Upper lobe of right lung (tissue), 1 donor: ENCODE measurements at places on chromosomes 6 and 20. TPM values are rescaled to one million over a fixed set of nuclear protein-coding genes. Genes with fewer than 3 reads are reported as not detected.

- no peaks in the 10 kb centered on the region for H3K27me3 ChIP-seq
- H3K36me3 ChIP-seq = peaks cover 27% of the 10 kb centered on the region
- peaks cover 91% of the 10 kb centered on the region for H3K4me1 ChIP-seq
- peak overlapping the region; percentile 86 for H3K27ac ChIP-seq
- DNase-seq = peak; percentile 10
Observed at GRCh38 chr20:45340951-45341350, 7.3 kb downstream of the SDC4 start.

DNA sequence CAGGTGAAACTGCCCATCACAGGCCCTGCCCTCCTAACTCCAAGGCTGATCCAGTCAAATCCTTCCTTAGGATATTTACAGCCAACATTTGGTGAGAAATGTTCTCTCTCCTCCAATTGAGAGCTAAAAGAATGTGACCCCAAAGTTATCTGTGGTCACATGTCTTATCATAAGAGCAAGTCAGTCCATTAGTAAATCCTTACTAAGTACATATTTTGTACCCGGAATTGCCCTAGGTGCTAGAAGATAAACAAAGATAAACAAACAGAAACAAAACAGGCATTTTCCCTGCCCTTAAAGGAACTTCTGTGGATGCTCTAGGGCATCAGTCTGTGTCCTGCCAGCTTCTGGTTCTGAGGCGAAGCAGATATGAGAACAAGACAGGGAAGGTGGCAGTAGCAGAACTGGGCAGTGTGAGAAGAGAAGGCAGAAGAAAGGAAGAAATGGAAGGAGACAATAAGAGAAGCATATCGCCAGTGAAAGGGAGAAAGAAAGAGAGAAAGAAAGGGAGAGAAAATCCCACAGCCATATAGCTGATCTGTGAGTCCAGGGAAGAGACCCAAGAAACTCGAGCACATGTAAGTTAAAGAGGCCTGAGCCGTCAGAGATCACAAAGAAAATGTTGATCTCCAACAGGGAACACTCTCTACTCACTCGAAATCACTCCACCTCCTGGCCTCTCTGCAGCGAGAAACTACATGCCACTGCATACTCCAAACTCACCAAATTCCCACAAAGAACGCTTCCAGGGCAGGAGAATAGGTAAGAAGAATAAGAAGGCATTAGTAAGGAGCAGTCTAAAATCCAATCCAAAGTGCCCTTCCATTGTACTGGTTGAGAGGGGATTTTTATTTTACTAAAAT is 41.7 kb downstream of the CDK5RAP1 start:
- H3K27ac ChIP-seq = no peak overlapping the region
- no peak for DNase-seq
- no peaks in the 10 kb centered on the region for H3K4me1 ChIP-seq
- H3K36me3 ChIP-seq = peaks cover 82% of the 10 kb centered on the region
- H3K4me3 ChIP-seq = no peak overlapping the region
- no peaks in the 10 kb centered on the region for H3K27me3 ChIP-seq

DNA sequence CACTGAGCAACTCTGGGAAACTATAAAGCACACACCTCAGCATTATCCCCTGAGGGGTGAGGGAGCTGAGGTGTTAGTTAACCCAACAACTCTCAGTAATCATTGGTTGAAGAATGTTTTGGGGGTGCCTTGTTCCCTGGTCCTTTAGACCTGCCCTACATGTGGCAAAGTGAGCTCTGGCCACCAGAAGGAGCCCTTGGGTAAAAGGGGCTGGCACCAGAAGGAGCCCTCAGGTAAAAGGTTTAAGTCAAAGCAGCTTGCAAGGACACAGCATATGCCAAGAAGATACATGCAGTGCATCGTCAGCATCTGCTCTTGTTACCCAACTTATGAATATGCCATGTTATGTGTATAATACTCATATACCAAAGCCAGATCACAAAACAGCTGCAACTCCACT is 1081.7 kb downstream of the KIF16B start:
- no peaks in the 10 kb centered on the region for H3K4me1 ChIP-seq
- H3K4me3 ChIP-seq = no peak overlapping the region
- no peak overlapping the region for H3K27ac ChIP-seq
- H3K27me3 ChIP-seq = no peaks in the 10 kb centered on the region
- DNase-seq = no peak

DNA sequence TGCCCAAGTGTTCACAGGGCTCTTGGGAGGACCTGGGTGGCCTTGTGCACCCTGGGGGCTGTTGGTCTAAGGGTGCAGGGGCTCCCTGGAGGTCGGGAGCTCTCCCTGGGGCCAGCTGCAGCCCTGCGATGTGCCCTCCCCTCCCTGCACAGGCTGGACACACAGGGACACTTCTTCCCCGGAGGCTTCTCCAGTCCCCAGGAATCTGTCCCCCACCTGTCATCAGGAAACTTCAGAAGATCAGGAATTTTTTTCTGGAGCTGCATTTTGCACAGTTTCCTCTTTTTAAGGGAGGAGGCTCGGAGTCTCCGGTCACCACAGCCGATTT is 66.9 kb upstream of the BHLHE23 start:
- H3K36me3 ChIP-seq = no peaks in the 10 kb centered on the region
- no peak overlapping the region for H3K27ac ChIP-seq
- peak; percentile 38 for DNase-seq
- H3K4me3 ChIP-seq = no peak overlapping the region
- peaks cover 39% of the 10 kb centered on the region for H3K27me3 ChIP-seq
- no peaks in the 10 kb centered on the region for H3K4me1 ChIP-seq

GRCh38 chr6:80976336-80976735 is 776.1 kb downstream of the TENT5A start:
- no peak overlapping the region for H3K27ac ChIP-seq
- H3K36me3 ChIP-seq = no peaks in the 10 kb centered on the region
- H3K27me3 ChIP-seq = no peaks in the 10 kb centered on the region
- H3K4me1 ChIP-seq = no peaks in the 10 kb centered on the region
- H3K4me3 ChIP-seq = no peak overlapping the region

GRCh38 chr6:17013701-17014100 is 88.1 kb upstream of the STMND1 start:
- no peaks in the 10 kb centered on the region for H3K4me1 ChIP-seq
- H3K27me3 ChIP-seq = no peaks in the 10 kb centered on the region
- H3K36me3 ChIP-seq = no peaks in the 10 kb centered on the region

DNA sequence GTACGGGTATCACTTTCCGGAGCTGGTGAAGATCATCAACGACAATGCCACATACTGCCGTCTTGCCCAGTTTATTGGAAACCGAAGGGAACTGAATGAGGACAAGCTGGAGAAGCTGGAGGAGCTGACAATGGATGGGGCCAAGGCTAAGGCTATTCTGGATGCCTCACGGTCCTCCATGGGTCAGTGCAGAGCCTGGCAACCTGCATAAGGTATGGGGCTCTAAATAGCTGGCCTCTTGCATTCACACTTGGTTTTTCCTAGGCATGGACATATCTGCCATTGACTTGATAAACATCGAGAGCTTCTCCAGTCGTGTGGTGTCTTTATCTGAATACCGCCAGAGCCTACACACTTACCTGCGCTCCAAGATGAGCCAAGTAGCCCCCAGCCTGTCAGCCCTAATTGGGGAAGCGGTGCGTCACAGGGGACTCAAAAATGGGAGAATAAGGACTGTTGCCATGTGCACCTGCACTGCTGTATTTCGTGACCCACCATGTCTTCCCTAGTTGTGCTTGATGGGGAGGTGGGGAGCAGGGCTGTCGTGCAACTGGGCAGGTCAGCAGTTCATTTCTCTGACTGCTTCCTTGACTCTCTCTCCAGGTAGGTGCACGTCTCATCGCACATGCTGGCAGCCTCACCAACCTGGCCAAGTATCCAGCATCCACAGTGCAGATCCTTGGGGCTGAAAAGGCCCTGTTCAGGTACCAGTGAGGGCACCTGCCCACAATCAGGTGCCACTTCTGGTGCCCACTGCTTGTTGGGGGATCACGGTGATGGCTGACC is 3.1 kb downstream of the NOP56 start:
- H3K4me1 ChIP-seq = peaks cover 19% of the 10 kb centered on the region
- no peaks in the 10 kb centered on the region for H3K27me3 ChIP-seq
- no peak overlapping the region for H3K4me3 ChIP-seq
- H3K27ac ChIP-seq = no peak overlapping the region
- no peak for DNase-seq
- peaks cover 68% of the 10 kb centered on the region for H3K36me3 ChIP-seq

- H3K36me3 ChIP-seq = no peaks in the 10 kb centered on the region
- H3K4me1 ChIP-seq = no peaks in the 10 kb centered on the region
- H3K27ac ChIP-seq = no peak overlapping the region
Observed at GRCh38 chr6:34324738-34325444, 67.6 kb downstream of the NUDT3 start.

DNA sequence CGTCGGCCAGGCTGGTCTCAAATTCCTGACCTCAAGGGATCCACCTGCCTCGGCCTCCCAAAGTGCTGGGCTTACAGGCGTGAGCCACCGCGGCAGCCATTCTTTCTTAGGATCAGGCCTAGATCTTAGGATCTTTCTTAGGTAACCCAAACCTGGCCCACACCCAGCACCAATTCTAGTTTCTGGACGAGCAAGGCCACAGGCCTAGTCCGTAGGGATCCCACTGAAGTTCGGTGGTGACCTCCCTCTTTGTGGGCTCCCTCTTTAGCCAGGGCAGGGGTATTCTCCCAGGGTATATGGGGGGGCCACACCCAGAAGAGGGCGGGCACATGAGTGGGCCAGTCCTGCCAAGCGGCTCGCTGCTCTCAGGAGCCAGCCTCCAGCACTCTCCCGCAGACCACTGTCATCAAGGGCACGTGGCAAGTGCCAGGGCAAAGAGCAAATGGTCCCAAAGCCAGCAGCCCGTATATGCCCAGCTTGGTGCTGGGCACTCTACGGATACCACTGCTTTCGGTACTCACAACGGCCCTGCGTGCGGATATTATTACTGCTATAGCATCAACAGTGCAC is 6.5 kb downstream of the PXDC1 start:
- H3K27ac ChIP-seq = peak overlapping the region; percentile 24
- DNase-seq = no peak
- H3K4me1 ChIP-seq = peaks cover 65% of the 10 kb centered on the region

DNA sequence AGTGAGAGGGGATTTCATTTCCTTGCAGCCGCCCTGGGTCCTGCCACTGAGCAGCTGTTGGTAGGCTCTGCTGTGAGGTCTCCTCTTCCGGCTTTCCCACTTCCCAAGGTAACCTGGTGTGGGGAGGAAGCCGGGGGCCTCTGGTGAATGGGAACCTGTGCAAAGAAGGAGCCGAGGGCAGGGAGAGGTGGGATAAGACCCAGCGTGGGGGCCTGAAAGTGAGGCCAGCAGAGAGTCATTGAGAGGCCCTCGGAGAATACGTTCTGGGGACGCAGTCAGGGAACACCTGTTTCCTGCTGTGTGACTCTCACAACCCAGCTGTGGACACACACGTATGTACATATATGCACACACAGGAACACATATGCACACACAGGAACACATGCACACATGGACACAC is 100.7 kb downstream of the CDH26 start:
- H3K4me3 ChIP-seq = no peak overlapping the region
- H3K27ac ChIP-seq = peak overlapping the region; percentile 65

DNA sequence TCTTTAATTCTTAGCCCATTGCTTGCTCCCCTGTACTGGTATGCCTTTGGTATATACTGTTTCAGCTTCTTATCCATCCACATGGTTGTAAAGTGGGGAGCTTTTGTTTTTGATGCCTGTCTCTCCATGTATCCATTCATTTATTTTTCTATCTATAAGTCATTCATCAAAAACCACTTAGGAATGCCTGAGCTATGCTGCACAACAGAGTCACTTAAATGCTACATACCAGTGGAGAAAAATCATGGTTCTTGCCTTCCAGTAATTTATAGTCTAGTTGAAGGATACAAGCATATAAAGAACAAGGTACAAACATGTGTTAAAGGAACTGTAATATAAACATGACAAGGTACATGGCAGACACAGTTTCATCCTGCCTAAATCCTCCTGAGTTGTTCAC is 347.3 kb downstream of the NRN1 start:
- no peaks in the 10 kb centered on the region for H3K4me1 ChIP-seq
- H3K4me3 ChIP-seq = no peak overlapping the region
- DNase-seq = no peak

GRCh38 chr6:25922301-25922700 is 8.2 kb downstream of the SLC17A2 start:
- H3K27ac ChIP-seq = no peak overlapping the region
- DNase-seq = no peak
- H3K4me3 ChIP-seq = no peak overlapping the region
- H3K4me1 ChIP-seq = no peaks in the 10 kb centered on the region
- no peaks in the 10 kb centered on the region for H3K27me3 ChIP-seq

DNA sequence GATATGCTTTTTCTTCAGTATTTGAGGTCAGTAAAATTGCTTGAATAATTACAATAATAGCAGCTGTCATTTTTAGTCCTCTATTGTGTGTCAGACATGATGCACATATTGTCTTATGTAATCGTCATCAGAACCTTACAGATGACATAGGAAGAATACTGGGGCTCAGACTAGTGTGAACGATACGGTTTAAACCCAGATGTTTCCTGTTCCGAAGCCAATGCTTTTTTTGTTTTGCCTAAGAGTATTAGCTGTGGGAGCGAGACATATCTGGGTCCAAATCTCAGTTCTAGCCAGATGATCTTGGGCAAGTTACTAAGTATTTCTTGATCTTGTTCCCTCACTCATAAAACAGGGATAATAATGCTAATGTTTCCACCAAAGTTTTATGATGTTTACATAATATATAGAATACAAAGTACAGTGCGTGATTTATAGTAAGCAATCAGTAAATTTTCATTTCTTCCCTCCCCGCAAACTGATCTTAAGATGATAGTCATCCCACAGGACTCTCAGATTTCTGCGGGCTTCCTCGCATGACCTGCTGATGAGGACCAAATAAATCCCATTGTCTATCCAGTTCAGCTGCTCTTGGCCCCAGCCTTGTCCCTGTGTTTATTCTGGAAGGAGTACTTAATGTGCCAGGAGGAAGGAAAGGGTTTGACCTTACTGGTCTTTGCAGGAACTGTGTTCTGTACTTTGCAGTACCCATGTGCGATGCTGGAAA is 98.2 kb downstream of the CAP2 start:
- no peaks in the 10 kb centered on the region for H3K36me3 ChIP-seq
- DNase-seq = no peak
- H3K4me1 ChIP-seq = no peaks in the 10 kb centered on the region
- H3K4me3 ChIP-seq = no peak overlapping the region
- H3K27ac ChIP-seq = peak overlapping the region; percentile 61
- no peaks in the 10 kb centered on the region for H3K27me3 ChIP-seq

TCF21 gene
- total RNA-seq = 56.2 TPM

PHIP gene
- total RNA-seq = 32.0 TPM

PGC gene
- total RNA-seq = 1,050 TPM

PSMF1 gene
- 133 TPM for total RNA-seq
